NCI-H460 (cell line): ENCODE measurements at places on chromosomes 2 and 18.

DNA sequence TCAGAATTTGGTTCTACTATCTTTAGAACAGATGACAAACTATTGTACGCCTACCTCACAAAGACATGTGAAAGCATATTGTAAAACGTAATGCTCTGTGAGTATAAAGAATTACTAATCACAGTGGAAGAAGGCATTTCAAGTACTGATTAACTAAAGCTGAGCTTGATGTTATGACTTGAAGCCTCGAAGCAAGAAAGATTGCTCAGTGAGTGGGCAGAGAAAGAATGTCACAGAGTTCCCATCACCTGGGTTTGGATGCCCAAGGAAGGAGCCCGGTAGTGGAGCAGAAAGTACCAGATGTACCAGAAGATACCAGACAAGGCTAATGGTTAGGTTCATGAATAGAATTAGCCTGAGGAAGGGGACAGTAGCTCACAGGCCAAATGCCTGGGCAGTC lies 39.5 kb upstream of the FAM110C start:
- no peak for DNase-seq

GRCh38 chr2:67294218-67294617 lies 102.9 kb upstream of the ETAA1 start:
- no peak for DNase-seq

GRCh38 chr18:79790996-79791972 lies 6.5 kb upstream of the KCNG2 start:
- peak; percentile 79 for DNase-seq

DNA sequence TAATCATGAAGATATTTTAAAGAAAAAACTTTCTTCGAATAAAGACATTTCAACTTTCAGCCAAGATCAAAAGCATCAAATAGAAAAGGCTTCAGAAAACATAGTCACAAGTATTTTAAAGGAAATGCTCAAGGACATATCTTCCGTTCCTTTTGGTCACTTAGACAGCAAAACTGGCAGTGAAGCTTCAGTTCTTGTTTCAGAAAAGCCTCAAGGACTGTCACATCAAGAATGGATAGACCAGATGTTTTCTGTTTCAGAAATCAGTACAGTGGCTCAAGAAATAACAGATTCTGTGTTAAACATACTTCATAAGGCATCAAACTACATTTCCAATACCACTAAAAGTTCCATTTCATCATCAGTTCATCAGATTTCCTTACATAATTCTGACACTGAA lies 51.8 kb downstream of the FSIP2 start:
- DNase-seq: no peak

- no peak for DNase-seq
Measured at GRCh38 chr2:102444233-102444632, 21.3 kb downstream of the IL18RAP start.

DNA sequence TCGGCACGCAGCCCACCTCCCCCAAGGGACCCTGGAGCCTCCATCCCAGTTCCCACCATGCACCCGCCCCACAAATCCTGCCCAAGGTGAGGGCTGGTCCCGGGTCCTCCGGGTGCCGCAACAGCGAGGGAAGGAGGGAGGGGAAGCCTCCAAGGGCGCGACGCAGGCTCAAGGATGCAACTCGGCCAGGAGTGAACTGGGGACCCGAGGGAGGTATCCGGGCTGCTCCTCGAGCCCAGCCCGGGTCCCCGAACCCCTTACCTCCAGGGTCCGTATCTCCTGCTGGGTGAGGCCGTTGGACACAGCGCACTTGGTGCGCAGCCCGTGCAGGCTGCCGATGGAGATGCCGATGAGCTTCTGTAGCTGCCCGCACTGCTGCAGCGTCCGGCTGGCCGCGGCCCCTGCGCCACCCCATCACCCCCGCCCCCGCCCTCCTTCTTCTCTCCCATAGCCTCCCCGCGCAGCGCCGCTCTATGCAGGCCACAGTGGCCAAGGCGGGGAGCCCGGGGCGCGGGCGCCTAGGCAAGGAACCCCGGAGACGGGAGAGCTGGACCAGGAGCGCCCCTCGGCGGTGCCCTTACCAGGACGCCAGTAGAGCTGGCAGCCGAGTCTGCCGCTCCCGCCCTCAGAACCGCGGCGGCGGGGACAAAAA lies 124.1 kb downstream of the ANKRD30BL start:
- DNase-seq: no peak

- DNase-seq: no peak
Measured at GRCh38 chr2:70673041-70673647, 94.9 kb downstream of the ADD2 start.

- no peak for DNase-seq
Measured at GRCh38 chr2:227320305-227321094, 4.6 kb upstream of the MFF start.

GRCh38 chr18:28115149-28115550 lies 61.8 kb downstream of the CDH2 start:
- no peak for DNase-seq

DNA sequence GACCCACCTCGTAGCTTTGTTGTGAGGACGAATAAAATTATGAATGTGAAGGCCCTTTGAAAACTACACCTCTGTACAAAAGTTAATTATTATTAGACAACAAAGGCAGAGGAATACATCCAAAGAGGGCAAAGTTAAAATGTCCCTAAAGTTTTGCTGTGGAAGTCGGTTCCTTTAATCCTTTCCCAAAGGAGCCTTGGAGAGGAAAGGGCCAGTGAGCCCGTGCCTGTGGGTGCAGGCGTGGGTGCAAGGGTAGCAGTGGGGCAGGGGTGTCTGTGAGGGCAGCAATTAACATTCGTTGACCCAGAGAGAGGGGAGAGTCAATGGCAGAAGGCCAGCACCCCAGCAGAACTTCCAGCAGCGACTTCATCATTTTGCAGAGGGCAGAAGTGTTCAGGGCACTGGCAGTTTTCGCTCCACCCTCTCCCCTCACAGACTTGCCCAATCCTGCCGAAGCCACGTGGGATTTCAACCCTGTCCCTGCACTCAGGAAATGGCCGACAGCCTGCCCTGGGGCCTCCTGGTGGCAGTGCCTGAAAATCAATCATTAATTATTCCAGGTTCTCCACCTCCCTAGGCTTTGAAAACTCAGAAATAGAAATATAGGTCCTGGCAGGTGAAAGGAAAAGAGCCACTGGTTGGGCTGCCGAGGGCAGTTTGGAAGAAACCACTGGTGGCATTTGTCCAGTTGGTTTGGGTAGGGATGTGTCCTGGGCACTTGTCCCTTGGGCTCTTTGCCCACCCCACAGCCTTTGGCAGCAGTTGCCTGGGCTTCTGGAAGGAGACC lies 4.2 kb upstream of the PAX8 start:
- DNase-seq: peak; percentile 5

- DNase-seq: no peak
Measured at GRCh38 chr18:77544792-77545191, 295.1 kb downstream of the GALR1 start.

- no peak for DNase-seq
Measured at GRCh38 chr18:32753656-32754260, 19.1 kb downstream of the KLHL14 start.

GRCh38 chr2:239034561-239035341 lies 186.9 kb downstream of the TWIST2 start:
- DNase-seq: no peak

GRCh38 chr2:10531874-10532637 lies 83.9 kb upstream of the ODC1 start:
- DNase-seq: no peak

GRCh38 chr2:232574674-232575403 lies 24.4 kb downstream of the EIF4E2 start:
- DNase-seq: no peak

- DNase-seq: no peak
Measured at GRCh38 chr2:174780191-174780840, 16.0 kb upstream of the CHRNA1 start.

DNA sequence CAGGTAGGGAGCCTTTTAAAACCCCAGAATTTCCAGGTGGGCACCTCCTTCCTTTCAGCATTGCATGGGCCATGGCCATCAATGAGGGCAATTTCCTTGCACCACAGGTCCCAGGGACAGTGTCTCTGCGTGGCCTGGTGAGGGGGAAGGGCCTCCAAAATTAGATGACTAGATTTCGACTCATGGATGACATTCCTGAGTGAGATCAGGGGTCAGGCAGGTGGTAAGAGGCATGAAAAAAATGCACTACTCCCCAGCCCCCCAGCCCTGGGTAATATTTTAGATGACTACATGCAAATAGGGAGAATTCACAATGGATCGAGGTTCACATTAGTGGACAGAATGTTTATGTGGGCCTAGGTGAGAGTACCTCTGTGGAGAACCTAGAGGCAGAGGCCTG lies 19.0 kb upstream of the IGFBP5 start:
- DNase-seq: no peak

GRCh38 chr2:42765686-42766085 lies 1.8 kb upstream of the OXER1 start:
- DNase-seq: no peak

DNA sequence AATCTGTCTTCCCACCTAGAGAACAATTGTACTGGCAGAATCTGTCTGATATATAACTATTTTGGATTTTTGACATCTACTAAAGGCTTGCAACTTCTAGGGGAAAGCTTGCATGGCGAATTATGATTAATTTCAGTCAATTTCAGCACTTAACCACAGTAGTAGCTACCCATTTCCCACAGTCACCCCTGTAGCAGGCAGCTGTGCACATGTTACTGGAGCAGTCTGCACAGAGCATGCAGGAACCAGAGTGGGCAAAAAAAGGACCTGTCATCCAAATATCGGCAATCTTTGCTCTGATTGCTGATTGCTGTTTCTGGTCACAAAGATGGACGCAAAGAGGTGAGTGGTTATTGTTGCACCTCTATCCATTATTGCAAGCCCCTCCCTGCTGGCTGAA lies 473.3 kb downstream of the SPAG16 start:
- DNase-seq: no peak

GRCh38 chr2:141806090-141806489 lies 324.7 kb downstream of the LRP1B start:
- no peak for DNase-seq

GRCh38 chr2:120245520-120246332 lies 6.9 kb upstream of the RALB start:
- DNase-seq: no peak

- DNase-seq: no peak
Measured at GRCh38 chr2:135786823-135787222, 45.2 kb downstream of the UBXN4 start.

GRCh38 chr2:229486673-229487072 lies 215.6 kb upstream of the PID1 start:
- DNase-seq: no peak

GRCh38 chr2:157185476-157186227 lies 71.9 kb upstream of the GALNT5 start:
- no peak for DNase-seq

DNA sequence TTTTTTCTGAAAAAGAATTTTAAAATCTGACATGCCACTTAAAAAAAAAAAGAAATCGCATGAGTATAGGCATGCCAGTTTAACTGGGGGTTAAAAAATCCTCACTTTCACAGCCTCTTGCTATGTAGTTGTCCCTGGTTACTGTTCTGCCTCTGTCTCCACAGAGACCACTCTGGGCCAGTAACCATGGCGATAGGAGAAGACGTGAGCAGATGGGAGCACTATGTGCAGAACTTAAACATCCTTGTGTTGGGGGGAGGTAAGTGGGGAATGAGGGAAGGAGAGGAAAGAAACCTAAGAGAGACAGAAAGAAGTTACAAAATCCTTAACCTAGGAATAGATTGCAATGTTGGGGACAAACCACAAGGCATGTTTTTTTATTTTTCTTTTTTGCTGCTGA lies 75.9 kb upstream of the CYRIA start:
- DNase-seq: no peak

DNA sequence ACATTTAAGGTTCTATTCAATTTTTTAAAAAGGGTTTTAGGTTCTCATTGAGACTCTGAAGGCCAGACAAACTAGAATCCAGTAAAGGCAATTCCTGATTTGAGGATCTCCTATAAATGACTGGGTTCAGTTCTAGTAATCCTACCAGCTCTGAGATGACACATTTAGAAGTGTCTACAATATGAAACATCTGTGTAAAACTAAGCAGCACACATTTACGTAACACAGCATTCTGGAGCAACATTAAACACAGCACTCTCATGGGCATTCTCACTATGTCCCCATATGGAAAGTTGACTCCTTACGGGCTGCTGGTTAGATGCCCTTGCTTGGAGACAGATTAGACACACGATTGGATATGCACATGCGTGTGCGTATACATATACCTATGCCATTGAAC lies 114.4 kb downstream of the ZNF385B start:
- DNase-seq: no peak

GRCh38 chr2:166158546-166158945 lies 30.7 kb upstream of the SCN1A start:
- no peak for DNase-seq
